ENCODE measurements at places on chromosomes 13 and 19. TPM values are rescaled to one million over a fixed set of nuclear protein-coding genes. Genes with fewer than 3 reads are reported as not detected.

MVB12A gene
- 88.3 TPM for polyA plus RNA-seq

DNA sequence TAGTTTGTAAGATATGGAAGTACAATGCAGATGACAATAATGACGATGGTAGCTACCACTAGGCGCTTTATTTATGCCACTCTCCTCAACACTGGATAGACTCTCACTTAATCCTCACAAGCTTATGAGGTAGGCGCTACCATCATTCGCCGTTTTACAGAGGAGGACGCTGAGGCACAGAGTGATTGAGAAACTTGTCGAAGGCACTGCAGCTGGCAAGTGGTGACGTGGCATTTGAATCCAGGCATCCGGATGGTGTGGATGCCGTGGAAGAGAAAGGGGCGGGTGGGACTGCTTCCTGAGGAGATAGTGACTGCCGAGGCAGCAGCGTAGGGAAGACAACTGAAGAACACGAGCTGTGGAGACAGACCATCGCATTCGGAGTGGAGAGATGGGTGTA, 1.3 kb upstream of the RPS9 start:
- no peak overlapping the region for H3K27ac ChIP-seq
- no peak overlapping the region for H3K4me3 ChIP-seq
- H3K27me3 ChIP-seq = no peaks in the 10 kb centered on the region
- no peak for DNase-seq
- H3K4me1 ChIP-seq = peaks cover 23% of the 10 kb centered on the region

GRCh38 chr19:17503240-17503639, 8.2 kb upstream of the PGLS start:
- no peak for DNase-seq
- peaks cover 3% of the 10 kb centered on the region for H3K36me3 ChIP-seq
- no peak overlapping the region for H3K27ac ChIP-seq
- H3K4me3 ChIP-seq = no peak overlapping the region

DNA sequence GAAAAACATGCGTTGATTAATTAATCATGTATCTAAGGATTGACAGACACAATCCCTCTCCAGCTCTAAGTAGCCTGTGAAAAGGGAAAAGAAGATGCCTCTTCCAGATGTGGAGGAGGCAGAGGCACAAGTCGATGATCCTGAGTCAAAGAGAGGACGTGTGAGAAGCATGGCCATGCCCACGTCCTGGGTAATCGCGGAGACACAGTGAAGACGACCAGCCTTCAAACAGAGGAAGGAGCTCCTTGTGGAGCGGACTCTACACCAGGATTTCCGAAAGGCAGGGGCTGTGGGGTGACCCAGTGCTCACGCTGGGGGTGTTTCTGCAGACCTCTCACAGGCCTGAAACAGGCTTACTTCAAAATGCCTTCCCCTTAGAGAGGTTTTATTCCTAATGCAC, 70.5 kb downstream of the COL4A1 start:
- no peak overlapping the region for H3K4me3 ChIP-seq
- H3K27ac ChIP-seq = no peak overlapping the region
- no peak for DNase-seq
- no peaks in the 10 kb centered on the region for H3K36me3 ChIP-seq
- peaks cover 7% of the 10 kb centered on the region for H3K4me1 ChIP-seq

- H3K36me3 ChIP-seq = no peaks in the 10 kb centered on the region
- no peak for DNase-seq
- H3K4me3 ChIP-seq = no peak overlapping the region
- no peaks in the 10 kb centered on the region for H3K4me1 ChIP-seq
- H3K27me3 ChIP-seq = no peaks in the 10 kb centered on the region
Observed at GRCh38 chr13:102294407-102295018, 107.3 kb downstream of the FGF14 start.

LCP1 gene
- polyA plus RNA-seq = 5.6 TPM

All from kidney (tissue), 22 donors.